ENCODE measurements at places on chromosomes 16 and 17.
A peak's percentile ranks its signal among the peaks of the same experiment; 100 is the strongest.

- no peak for DNase-seq
Observed at GRCh38 chr17:78154903-78155811, 9.0 kb downstream of the C17orf99 start.

DNA sequence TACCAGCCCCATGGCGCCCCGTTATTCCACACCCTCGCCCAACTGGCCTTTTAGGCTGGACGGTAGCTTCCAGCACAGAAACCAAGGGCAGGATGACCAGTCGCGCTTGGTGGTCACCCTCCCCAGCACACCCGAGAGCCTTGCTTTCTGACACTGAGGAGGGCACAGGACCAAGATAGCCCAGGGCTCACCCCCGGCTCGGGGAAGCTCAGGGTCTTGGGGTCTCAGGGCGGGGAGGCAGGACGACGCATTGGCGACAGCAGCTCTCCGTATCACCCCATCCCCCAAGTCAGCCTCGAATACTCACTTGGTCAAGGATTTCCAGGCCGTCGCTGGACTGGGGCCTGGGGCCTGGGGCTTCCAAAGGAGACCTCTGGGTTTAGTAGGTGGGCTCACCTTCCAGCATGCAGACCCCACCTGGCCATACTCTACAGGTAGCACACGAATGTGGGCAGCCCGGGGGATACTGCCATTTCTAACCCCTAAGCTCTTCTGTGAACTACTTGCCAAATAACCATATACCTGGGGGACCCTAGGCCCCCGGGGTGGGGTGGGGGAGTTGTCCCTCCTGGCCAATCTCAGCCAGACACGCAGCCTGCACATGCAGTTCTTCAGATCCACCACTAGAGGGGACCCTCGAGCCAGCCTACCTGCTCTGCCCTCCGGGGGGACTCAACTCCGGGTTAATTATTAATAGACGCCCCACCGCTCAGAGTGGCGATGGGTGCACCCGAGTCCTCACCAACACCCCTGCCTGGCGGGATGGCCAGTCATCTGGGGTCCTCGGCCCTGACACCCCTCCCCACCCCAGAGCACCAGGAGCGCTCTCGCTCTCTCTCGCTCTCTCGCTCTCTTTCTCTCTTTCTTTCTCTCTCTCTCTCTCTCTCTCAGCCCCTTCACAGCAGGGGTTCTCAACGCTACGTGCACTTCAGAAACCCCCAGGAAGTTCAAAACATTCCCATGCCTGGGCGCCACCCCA is 30.0 kb downstream of the TBC1D16 start:
- DNase-seq = no peak

DNA sequence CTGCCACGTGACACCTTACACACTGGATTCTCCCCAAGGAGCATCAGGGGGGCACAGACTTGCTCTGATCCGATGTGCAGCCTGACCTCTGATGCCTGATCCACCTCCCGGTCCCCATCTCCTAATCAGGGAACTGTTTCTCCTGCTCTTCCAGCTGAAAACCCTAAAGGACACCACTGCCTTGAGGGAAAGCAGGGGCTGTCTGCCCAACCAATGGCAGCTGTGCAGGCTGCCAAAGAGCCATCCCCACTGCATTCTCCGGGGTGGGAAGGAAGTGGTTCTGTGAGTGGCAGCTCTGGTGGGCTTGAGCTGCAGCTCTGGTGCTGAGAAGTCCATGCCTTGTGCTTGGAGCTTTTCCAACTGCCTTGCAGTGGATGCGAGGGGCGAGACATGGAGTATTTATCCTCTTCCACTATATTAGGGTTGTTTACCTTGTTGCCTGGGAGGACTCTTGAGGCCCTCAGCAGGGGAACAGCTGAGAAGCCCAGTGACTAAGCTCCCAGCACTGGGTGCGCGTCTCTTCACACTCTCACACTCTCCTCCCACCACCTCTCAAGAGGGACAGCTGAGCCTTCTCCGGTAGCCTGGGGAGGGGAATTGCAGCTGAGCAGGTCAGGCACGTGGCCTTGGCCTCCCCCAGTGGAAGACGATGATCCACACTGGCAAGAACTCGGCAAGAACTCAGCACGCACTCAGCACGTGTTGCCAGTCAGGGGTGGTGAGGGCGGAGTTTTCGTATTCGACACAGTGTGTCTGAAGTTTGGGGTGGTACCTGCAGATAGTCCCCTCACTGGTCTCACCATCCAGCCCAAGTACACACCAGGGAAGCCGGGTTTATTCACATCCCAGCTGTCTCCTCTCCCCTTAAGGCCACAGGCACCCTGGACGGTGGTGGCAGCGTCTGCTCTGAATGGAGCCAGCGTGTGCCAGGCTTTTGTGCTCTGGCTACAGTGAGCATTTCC is 21.1 kb upstream of the SPATA32 start:
- DNase-seq = no peak

DNA sequence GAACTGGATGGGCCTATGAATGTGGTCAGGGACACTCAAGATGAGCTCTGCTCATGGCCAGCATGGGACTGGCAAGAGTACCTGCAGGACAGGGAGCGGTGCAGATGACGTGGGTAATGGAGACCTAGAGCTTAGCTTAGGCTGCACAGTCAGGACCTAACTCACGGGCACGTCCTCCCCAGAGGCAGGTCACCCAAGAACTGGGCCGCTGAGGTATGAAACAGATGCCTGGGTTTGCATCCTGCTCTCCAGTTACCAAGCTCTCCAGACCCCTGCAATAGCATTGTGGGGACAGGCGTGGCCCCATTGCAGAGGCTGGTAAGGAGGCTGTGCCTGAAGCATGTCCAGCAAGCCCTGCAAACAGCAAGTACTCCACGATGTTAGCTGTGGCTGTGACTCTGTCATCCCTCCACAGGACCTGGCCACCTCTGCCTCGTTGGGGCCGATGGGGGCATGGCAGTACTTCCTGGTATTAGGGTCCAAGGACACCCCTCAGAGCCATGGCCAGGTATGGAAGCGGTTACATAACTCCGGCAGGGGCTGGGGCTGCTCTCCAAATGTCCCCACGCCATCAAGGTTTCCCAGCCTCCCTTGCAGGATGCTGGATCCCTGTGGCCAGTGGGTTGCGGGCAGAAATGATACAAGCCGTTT is 37.5 kb upstream of the RBFOX3 start:
- DNase-seq = no peak

- DNase-seq = no peak
Observed at GRCh38 chr16:76351441-76351840, 74.2 kb downstream of the CNTNAP4 start.

GRCh38 chr16:89112377-89113151 is 18.9 kb downstream of the ACSF3 start:
- DNase-seq = no peak

DNA sequence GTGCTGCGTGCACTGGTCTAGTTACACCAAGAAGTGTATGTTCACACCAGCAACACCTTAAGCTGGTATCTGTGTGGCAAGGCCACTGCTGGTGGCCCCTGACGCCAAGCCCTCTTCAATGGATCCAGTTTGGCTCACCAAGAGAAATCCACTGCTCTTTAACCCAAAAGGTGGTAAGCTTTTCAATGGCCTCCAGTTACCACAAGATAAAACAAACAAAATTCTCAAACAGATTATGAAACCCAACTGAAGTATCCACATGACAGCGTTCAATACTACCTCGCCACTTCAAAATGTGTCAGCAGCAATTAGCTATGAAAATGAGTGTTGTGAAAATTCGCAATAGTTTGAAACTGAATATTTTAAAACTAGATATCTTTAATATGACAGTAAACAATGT is 96.5 kb upstream of the AKTIP start:
- no peak for DNase-seq

DNA sequence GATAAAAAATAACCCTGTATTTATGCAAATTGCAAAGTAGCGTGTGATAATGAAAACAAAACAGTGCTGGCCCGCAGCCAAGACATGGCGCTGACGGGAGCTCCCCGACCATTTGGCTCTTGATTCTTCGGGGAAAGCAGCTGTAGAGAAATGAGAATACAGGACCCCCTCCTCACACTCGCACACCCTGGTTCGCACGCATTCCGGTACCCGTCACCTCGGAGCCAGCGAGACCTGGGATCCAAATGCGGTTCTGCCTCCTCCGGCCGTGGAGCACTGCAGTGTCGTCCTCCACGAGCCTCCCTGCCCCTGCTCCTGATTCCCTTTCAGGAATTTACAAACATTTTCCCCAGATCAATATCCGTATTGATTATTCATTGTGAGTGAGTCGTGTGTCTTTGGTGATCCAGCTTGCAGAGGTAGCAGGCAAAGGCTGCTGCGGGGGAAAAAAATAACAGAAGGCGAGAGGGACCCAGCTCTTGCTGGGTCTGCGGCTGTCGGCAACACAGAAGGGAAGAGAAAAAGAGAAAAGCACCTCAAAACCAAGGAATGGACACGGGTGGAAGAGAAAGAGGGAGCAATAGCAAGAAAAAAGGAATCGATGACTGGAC is 184.1 kb upstream of the ZFHX3 start:
- no peak for DNase-seq

DNA sequence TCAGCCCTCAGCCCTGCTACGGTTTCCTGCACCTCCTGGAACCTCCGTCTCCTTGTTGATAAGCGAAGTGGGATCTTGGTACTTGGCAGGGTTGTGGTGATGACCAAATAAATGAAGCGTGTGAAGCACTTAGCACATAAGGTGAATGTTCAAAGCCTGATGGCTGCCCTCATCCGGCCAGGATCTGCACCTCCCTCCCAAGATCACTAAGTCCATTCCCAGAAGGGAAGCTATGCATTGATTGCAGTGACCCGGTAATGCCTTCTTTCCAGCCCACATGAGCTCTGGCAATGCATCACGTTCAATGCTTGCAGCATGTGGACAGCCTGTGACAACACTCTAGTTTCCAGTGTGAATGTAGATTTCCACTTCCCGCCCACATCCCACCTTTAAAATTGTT is 24.9 kb upstream of the RHOT1 start:
- DNase-seq = no peak

DNA sequence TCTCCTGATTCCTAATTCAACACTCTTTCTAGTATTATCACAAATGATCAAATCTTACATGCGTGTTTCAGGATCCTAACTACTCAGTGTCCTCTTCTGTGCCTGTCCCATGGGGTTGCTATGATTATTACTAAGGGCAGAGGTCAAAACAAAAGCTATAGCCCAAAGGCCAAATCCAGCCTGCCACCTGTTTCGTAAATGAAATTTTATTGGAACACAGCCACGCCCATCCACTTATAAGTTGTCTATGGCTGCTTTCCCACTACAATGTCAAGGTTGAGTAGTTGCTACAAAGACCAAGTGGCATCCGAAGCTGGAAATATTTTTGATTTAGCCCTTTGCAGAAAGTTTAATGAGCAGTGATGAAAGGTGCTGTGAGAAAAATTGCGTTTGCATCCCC is 336.6 kb downstream of the TMEM114 start:
- DNase-seq = no peak

DNA sequence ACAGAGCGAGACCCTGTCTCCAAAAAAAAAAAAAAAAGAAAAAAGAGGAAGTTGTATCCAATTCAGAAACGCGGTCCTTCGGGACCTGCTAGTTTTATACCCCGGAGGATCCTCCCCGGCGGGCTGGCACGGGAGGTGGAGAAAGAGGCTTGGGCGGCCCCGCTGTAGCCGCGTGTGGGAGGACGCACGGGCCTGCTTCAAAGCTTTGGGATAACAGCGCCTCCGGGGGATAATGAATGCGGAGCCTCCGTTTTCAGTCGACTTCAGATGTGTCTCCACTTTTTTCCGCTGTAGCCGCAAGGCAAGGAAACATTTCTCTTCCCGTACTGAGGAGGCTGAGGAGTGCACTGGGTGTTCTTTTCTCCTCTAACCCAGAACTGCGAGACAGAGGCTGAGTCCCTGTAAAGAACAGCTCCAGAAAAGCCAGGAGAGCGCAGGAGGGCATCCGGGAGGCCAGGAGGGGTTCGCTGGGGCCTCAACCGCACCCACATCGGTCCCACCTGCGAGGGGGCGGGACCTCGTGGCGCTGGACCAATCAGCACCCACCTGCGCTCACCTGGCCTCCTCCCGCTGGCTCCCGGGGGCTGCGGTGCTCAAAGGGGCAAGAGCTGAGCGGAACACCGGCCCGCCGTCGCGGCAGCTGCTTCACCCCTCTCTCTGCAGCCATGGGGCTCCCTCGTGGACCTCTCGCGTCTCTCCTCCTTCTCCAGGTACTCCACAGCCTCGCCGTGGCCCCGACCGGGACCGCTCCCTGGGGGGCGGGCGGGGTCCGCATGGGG is at the start of gene CDH3:
TSS of gene CDH3 (plus strand) at position 596 of the 779 bp plus-strand sequence. CDS start at position 666, 70 bp downstream.
- no peak for DNase-seq

DNA sequence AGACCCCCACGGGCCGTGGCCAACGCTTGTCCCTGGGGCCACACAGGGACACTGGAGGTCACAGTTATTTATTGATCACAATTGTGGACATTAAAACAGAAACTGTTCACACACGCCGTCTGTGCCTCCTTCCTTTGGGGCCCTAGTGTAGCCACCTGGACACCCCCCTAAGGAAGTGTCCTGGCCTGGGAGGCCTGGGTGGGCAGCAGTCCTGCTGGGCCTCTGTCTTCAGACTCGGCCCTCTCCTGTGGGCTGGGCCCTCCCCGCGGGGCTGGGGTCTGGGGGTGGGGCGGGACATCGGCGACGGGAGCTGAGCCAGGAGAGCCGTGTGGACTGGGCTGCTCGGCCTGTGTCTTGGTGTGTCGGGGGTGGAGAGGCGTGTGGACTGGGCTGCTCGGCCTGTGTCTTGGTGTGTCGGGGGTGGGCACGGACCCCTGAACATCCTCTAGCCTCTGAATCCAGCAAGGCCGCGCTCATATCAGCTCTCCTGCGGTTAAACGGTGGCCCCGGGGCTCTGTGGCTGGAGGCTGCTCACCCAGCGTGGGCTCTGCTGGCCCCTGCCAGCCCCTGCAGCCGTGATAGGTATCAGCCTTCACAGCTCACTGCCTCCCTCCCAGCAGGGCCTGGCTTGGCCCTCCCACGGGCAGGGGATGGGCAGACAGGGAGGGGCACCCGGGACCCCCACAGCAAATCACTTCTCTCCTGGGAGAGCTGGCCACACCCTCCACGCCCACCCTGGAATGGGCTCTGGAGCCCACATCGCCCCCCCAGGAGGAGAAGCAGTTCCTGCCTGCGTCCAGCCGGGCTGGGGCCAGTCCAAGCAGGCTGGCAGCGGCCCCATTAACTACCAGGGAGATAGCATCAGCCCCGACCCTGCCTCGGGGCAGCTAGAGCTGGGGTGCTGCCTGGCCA is 1.1 kb upstream of the NHLRC4 start:
- no peak for DNase-seq

DNA sequence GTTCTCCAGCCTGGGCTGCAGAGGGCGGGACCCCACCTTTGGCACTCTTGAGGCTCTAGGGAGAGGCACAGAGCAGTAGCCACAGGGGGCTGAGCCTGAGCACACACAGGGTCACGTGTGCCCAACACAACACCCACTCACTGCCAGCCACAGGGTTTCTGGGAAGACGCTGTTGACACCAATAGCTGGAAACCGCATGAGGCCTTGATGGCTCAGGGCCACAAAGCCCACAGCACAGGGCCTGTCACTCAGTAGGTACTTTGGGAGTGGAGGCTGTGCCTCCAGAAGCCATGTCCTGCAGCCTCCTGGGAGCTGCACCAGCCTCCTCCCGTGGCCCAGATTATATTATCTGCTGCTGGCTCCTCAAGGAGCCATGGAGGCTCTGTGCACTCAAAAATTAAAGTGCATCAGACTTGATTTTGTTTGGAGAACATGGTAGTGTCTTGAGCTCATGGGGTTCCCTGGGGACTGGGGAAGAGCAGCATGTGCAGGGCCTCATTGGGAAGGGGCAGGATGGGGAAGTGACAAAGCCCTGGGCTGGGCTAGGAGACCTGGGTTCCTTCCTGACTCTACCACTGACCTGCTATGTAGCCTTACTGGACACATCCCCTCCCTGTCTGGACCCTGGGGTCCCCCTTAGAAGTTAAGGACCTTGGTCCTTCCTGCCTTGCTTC is 12.5 kb upstream of the SREBF1 start:
- DNase-seq = peak; percentile 66

All from activated CD4-positive, CD25-positive, alpha-beta regulatory T cell treated with anti-CD3 and anti-CD28 coated beads, Interleukin-2, amount 50 U/mL, for 16 hours (primary cell).